Mesenchymal stem cell (in vitro differentiated cells and primary cell): ENCODE measurements at places on chromosomes 2 and 18.

DNA sequence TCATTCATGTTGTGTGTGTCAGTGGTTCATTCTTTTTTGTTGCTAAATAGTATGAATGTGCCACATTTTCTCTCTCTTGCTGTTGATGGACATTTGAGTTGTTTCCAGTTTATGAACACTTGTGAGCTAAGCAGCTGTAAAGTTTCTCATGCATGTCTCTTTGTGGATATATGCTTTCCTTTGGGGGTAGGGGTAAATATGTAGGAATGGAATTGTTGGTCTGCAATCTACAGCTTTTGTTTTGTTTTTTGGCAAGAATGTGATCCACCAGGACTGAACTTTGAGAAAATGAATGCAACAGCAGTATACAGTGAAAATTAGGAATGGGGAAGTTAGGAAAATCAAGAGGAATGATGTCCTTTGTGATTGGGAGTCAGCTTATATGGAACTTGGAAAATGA is 226.3 kb downstream of the CDCA7 start:
- no peak for DNase-seq

DNA sequence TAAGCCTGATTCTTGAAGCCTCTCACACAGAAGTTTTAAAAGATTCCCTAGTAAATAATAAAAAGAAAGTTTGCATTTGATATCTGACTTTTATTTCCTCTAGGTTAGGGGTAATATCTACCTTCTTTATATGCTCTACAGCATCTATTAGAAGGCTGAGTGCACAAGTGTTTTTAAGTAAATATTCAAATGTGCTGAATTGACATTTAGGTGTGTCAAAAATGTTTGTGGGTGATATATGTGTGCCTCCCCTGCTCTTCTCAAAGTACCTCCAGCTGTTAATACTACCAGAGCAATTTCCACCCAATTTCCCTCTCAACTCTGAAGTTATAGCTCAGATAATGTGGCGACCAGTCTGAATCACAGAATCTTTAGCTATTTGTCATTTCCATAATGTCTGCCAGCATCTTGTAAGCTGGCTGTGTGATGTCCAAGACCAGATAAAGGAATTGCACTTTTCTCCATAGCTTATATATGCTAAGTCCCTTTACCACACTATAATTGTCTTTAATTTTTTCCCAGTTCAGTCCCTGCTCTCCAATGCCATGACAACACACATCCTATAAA is 24.4 kb upstream of the ERMN start:
- no peak for DNase-seq

DNA sequence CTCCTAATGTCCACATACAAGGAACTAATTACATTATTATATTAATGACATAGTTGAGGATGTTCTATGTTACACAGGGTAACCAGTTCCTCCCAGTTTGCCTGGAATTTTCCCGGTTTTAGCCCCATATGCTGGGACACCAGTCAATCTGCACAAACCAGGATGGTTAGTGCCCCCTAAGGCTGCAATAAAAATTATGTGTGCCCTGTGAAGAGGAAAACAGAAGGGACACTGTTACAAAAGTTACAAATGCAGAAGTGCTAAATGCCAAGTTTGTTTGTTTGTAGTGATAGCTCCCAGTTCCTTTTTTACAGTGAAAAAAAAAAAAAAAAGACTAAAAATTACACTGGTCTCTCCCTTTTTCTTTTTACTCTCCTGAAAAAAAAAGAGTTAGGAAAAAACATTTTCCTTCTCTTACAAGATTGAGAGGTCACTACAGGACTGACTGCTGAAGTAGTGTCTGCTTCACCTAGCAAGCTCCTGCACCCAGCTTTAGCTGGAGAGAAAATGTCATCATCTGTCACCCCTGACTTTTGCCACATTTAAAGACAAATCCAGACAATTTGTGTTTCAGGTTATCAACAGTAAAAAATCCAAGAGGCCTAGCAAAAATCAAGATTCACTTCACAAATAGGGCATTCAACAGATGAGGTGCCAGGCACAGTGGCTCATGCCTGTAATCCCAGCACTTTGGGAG is 3.2 kb downstream of the ANKRD44 start:
- no peak for DNase-seq

GRCh38 chr18:49845629-49846360 is 32.5 kb upstream of the ACAA2 start:
- DNase-seq = no peak

DNA sequence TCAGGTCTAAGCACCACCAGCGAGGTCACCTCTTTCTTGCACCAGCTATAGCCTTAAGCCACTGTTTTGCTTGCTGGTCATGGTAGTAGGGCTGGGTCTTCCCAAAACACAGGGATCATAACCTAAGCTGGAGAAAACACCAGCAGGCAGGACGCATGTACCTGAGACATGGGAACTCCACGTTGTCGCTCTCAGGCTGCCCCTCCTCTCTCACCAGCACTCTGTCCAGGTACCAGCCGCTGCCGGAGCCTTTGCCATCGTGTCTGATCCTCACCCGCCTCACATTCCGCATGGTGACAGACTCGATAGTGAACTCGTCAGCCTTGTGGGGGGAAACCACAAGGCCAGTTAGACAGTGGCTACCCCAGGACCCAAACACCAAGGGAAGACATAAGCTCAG is 79.5 kb downstream of the LOXHD1 start:
- no peak for DNase-seq

DNA sequence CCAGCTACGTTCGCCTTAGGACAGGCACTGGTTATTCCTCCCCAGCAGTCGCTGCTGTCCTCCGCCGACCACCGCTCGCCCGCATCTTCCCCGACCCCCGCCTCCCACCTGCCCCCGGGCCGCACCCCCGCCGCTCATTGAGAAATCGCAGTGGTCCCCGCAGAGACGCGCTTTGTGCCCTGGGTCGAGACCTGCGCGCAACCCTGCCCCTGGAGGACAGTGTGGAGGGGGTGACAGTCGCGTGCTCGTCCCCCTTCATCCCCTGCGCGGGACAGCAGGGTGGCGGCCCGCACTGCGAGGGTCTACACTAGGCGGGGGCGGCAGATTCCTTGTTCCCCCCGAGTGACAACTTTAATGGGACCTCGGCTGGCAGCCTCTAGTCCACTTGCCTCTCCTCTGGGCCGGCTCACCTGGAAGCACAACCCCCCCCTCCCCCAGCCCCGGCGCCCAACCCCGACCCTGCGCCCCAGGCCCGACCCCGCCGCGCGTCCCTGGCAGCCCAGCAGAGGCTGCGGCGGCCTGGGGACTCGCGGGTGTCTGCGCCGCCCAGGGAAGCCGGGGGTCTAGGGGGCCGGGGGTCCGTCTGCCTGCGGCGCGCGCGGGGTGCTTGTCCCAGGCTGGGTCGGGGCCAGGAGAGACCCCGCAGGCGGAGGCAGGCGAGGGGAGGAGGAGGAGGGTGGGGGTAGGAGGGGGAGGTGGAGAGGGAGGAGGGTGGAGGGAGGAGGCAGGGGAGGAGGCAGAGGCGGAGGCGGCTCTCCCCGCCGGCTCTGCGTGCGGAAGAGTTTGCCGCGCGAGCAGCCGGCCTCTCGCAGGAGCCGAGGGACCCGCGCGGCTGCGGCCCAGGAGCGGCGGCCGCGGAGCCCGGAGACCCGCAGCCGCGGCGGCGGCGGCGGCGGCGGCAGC is at the start of gene NPAS2:
TSS of gene NPAS2 (plus strand) at position 770 of the 903 bp plus-strand sequence. CDS start 84,616 bp downstream, outside the sequence.
- DNase-seq = peak; percentile 64

GRCh38 chr2:98654699-98655495 is 46.5 kb downstream of the UNC50 start:
- no peak for DNase-seq

- no peak for DNase-seq
Measured at GRCh38 chr2:239596253-239596652, 195.4 kb upstream of the HDAC4 start.

- DNase-seq = no peak
Measured at GRCh38 chr2:60391230-60391629, 162.2 kb downstream of the BCL11A start.

DNA sequence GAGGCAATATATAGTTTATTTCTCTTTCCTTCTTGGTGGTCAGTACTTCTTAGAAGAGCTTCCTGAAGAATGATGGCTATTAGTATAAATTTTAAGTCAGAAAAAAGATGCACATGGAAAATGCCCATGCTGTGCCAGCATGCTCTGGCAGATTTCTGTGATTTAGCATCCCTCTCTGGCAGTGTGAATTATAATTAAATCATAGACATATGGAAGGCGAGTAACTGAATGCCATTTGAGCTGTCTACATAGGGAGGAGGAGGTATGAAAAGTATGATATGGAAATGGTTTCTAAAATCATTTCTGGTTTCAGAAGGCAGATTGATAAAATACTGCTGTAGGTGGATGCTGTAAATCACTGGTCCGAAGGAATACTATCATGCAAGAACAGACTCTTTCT is 754.9 kb upstream of the LRATD1 start:
- DNase-seq = no peak
